ENCODE measurements at places on chromosomes 11 and 22.
A peak's percentile ranks its signal among the peaks of the same experiment; 100 is the strongest.

DNA sequence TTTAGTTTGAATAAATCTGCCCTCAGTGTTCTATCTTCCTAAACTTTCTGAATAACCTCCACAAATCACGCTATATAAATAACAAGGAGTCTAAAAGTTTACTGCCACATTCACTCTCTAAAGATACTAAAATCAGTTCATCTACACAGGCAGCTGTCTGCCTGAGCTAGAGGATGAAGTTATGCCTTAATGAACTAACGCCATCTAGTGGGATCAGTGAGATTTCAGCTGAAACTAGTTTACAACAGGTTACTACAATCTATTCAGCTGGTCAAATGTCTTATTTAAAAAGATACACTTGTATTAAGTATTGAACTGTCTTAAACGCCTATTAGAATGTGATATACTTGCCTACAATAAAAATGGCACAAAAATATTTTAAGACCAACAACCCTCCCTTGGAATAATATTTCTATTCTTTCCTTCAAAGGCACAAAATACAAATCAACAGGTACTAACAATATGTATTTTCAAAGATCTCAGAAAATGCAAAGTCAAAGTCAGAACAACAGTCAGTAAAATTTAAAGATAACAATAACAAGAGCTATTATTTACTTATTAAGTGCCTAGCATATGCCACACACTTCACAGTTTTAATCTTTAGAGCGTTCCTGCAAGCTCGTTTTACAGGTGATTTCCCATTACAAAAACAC is 84.1 kb downstream of the LARGE2 start:
- DNase-seq = peak; percentile 83

DNA sequence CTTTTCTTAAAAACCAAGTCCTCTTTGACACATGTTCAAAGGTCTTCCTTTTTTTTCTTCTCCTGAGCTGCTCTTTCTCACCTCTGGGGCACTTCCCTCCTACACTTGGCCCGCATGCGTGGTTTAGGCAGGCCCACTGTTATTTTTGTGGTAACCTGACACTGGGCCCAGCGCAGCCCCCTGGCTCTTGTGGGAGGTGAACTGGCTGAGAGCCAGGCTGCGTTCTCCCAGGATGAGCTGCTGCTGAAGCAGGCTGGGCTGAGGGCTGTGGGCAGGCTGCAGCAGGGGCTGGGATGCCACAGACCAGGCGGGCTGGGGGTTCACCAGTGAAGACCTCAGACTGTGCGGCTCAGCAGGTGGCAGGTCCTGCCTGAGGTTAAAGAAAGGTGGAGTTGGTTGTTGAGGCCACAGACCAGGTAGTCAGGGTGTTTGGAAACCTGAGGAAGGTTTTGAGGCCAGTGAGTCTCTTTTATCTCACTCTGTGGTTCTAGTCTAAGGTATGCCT is 72.4 kb downstream of the TEAD1 start:
- no peak for DNase-seq

- no peak for DNase-seq
These were observed 108.8 kb upstream of the CD44 start for GRCh38 chr11:35029979-35030682.

- DNase-seq = no peak
These were observed 384.5 kb downstream of the TBC1D22A start for GRCh38 chr22:47146941-47147340.

- peak; percentile 49 for DNase-seq
These were observed 83.2 kb downstream of the ZNF280B start for GRCh38 chr22:22425356-22425755.

DNA sequence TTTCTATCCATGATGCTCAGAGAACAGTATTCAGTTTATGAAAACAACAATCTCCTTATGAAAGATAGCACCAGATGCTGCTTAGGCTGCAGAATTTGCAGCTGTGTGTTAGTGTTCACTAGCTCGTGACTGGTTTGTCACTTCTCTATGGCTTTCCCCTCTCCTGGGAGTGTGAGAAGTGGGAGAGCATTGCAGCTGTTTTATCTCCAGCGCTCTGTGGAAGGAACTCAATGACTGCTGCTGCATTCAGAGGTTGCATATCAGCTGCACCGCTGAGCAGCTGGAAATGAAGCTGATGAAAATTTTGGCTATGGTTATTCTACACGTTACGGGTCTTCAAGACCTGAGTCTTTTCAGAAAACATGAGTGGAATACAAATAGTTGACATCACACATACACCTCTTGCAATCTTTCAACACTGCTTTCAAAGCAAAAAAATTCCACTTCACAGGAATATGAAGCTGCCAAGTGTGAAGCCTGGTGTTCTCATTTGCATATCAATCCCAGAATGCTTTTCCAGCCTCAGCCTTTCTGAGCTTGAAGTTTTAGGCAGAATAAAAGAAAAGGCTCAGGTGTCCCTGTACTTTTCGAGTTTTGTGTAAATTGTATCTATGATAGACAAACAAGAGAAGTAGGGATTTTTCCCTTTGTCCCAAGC is 149.3 kb upstream of the DDI1 start:
- peak; percentile 82 for DNase-seq

GRCh38 chr11:34302046-34302921 is 55.5 kb downstream of the ABTB2 start:
- no peak for DNase-seq

- no peak for DNase-seq
These were observed 74.8 kb downstream of the ARHGAP42 start for GRCh38 chr11:100761841-100762240.

- DNase-seq = no peak
These were observed 752.3 kb downstream of the OPCML start for GRCh38 chr11:132780046-132780445.

DNA sequence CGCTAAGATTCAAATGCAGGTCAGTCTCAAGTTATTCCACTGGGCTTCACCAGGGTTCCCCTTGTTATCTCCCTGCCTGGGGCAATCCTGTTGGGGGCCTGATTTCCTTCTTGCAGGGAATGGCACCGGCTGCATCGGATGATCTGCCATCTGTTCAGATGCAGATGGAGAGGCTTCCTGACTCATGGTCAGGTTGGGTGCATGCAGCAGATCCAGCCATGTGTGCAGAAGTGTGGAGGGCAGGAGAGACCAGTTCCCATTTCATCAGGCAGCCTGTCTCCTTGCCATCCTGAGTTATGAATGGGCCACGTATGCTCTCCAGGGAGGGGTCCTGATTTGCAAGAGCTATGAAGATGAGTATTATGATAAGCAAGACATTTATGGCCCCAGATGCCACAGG is 161.2 kb upstream of the PLET1 start:
- no peak for DNase-seq

- no peak for DNase-seq
These were observed 62.7 kb downstream of the LDLRAD3 start for GRCh38 chr11:36006556-36006955.

DNA sequence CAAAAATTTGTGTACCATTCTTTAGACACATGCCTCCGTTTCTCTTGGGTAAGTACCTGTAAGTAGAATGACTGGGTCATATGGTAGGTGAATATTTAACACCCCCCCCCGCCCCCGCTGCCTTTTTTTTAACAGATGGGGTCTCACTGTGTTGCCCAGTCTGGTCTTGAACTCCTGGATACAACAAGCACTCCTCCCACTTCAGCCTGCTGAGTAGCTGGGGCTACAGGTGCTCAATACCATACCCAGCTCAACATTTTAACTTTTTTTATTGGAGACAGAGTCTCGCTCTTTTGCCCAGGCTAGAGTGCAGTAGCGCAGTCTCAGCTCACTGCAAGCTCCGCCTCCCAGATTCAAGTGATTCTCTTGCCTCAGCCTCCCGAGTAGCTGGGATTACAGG is 32.5 kb downstream of the CECR2 start:
- no peak for DNase-seq

DNA sequence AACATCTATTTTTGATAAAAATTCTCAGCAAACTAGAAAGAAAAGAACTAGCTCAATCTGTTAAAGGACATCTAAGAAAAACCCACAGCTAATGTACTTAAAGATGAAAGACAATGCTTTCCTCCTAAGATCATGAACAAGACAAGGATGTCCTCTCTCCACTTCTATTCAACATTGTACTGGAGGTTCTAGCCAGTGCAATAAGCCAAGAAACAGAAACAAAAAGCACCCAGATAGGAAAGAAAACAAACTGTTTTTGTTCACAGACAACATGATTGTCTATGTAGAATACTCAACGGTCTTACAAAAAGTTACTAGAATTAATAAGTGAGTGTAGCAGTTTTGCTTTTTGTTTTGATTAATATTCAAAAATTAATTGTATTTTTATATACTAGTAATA is 7.8 kb downstream of the CD3D start:
- no peak for DNase-seq
